ENCODE measurements at places on chromosomes 2 and 18.

GRCh38 chr2:88666576-88666975, 24.9 kb upstream of the RPIA start:
- DNase-seq, result no peak

DNA sequence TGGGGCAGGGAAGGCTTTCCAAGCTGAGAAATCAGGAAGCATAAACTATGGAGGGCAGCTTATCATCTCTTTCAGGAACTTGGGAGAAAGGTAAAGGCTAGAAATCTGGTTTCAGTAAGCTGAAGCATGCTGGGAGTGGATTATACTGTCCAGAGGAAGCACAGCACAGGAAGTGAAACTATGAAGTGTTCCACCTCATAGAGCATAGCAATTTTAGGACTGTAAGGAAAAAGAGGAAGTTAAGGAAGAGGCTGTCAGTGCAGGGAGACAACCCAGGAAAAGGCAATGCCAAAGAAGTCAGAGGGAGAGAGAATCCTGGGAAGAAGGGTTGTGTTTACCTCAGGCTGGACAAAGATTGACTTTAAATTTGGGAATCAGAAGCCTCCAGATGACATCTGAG, 51.9 kb downstream of the EFEMP1 start:
- no peak for DNase-seq

- DNase-seq, result no peak
These were observed 47.3 kb downstream of the EPB41L5 start for GRCh38 chr2:120060088-120060623.

DNA sequence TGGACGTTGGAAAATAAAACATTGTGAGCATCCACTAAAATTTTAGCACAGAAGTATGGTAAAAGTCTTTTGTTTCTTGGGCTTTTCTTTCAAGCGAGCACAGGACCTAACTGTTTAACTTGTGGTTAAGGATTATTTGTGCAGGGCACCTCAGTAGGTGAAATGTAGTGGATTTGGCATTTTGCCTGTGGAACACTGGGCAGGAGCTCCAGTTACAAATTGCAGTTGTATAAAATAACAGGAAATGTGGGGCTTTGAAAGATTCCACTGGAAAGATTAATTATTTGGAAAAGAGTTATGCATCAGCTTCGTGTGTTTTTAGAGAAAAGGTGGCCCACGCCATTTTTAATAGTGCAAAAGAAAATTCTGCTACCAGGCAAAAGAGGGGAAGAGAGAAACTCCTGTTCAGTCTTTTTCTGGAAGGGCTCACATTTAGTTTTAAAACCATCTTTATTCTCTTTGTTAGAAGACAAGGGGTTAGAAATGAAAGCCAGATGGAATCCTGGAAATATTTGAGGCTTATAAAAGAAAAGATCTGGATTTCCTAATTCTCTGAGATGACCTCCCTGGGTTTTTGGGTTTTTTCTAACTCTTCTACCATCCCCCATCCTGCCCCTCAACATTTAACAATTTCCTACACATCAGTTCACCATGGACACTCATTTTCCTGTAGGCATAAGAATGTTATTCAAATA, 144.3 kb upstream of the SERTAD2 start:
- no peak for DNase-seq

- no peak for DNase-seq
These were observed 157.1 kb downstream of the FTCDNL1 start for GRCh38 chr2:199693861-199694260.

GRCh38 chr2:215787025-215787424, 226.3 kb downstream of the MREG start:
- no peak for DNase-seq

DNA sequence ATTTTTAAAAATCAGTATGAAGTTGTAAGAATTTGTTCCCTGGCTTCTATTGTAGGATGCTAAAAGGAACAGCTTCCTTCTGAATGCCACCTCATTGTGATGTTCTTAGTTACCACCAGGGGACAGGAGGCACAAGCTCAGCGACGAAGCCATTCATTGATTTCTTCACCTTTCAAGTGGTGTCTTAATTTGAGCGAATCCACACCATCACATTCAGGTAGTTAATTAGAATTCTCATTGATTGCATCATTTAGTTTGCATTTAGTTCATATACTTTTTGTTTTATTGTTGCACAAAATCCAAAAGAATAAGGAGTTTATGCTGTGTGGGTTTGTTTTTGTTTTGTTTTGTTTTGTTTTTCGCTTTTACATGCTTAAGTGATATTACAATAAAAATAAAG, 23.1 kb downstream of the CYP27C1 start:
- DNase-seq, result no peak

DNA sequence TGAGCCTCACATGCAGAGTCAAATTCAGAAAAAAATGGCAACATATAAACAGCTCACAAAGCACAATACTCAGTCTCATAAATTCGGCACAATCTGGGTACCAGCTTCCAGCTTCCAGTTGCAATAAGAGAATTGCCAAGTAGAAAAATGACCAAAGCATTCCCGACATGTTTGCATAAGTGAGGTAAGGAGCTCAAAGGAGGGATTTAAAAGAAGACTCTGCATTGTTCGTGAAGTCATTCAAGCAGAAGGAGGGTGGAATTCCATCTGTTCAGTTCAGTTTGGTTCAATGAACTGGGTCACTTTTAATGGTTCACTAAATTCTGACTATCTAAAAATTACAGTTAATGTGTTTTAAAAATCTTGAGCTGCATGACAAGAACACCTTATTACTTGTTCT, 106.7 kb upstream of the KLHL14 start:
- no peak for DNase-seq

DNA sequence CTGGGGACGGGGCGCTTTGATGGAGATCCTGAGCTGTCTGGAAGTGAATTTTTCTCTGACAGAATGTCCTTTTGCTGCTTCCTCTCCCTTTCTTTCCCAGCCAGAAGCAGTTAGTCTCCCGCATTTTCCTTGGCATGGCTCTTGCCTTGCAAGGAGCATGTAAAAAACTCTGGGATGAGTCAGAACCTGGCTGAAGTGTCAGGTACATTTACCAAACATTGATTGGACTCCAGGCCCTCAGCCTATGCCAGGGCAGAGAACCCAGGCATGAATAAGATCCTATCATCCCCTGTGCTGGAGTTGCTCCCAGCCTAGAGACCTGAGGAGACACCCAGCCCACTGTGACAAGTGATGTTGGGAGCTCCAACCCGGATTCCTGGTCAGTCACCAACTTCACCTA, 21.6 kb downstream of the STON1 start:
- DNase-seq, result no peak

GRCh38 chr2:27303093-27304025, 4.9 kb downstream of the UCN start:
- no peak for DNase-seq

DNA sequence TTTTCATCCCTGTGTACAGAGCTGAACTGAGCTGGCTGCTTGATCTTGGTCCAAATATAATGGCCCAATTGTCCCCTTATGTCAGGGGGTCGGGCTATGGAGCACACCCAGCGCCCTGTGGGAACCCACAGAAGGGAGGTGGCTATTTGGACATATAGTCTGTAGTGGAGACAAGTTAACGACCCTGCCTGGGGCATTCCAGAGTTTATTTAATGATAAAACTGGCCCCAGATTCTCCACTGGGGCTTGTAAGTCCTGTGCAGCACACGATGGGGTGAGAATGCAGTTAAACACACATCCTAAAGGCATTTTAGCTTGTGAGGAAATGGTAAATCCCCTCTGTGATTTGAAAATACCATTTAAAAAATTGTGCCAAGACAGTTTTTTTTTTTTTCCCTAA, 72.9 kb downstream of the QPCT start:
- DNase-seq, result no peak

DNA sequence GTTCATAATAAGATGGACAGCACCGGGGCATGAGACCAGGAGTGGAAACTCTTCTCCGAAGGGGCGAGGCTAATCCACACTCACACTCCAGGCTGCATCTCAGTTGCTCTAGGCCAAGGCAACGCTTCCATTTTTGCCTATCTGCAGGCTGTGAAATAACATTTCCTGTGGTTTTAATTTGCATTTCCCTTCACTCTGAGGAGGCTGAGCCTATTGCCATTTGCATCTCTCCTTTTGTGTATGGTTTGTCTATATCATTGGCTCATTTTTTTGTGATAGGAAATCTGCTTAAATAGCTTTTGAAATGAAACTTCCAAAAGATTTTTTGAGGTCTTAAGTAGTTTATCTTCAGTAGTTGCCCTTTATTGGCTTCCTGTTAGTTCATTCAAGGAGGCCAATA, 57.6 kb downstream of the TPGS2 start:
- DNase-seq, result no peak

DNA sequence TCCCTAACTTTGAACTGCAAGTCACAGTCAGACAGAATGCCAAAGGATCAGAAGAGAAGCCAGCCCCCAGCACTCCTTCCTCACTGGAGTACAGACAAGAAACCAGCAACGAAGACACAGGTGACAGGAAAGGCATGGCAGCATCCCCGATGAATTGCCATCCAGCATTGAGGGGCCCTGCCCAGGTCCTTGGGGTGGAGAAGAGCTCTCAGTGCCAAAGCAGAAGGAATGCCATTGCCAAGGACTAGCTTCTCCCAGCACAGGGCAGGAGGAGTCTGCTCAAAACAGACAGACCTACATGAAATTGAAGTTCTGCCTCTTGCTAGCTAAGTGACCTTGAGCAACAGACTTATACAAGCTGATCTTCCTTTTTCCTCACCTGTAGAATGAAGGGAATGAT, 220.1 kb downstream of the L3MBTL4 start:
- DNase-seq, result no peak

DNA sequence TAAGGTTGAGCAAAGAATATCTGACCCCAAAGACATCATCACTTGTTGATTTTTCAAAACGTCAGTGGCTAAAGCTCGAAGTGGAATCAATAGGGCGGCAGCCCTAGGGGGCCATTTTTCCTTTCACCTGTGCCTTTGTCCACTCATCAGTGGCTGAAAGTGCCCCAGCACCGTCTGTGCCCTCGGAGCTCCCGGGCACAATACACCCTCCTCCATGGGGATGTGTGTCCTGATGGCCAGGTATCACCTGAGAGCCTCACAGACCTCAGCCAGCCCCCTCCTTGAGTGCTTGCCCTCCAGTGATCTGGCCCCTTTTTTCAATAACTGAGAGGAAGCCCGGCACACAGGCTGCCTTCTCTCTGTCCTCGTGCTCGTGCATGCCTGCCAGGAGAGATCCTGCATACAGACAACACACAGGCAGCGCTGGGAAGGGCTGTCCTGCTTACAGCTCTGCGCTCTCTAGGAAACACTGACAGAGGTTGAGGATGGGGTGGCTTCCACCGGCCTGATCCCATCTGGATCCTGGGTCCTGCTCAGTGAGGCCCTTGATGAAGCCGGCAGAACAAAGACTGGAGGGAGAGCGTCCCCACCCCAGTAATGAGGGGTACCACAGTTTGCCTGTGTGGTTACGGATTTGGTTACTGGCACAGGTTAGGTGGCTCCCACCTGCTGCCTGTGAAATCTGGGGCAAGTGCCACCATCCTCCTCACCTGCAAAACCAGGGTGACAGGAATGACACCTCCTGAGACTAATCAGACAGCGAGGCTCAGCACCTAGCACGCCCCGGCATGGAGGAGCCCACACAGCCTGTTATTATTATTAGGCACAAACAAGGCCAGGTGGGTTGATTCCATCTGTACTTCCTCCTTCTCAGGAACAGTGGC, 197.5 kb upstream of the RAB6C start:
- no peak for DNase-seq

GRCh38 chr2:4882421-4882820, 809.8 kb upstream of the SOX11 start:
- no peak for DNase-seq

- no peak for DNase-seq
These were observed 82.8 kb downstream of the LOXHD1 start for GRCh38 chr18:46574000-46574742.

DNA sequence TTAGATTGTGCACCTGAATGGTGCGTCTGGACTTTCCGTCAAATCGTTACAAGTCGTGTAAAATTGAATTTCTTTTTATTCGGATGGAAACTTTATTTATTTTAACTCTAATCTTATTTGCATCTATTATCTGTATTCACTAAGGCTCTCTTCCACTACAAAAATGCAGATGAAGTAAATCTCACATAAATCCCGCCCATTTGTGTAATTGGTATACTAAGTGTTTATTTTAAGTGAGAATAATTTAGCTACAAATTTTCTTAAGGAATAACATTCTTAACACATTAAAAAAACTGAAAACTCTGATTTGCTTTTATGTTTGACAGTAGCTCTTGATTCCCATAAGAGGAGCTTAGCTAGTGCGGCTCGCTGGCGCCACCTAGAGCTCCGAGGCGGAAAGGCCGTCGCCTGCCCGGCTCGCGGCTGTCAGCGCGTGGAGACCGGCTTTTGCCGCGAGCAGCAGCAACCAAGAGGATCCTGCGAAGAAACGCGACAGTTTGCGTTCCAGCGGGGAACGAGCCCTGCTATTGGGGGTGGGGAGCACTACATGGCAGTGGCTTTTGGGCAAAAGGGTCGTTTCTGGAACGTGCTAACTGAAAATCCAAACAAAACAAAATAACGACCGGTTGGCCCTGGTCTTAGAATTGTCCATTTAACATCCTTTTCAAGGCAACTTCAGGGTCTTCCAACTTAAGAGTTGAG, 6.7 kb downstream of the SP9 start:
- peak; percentile 59 for DNase-seq

DNA sequence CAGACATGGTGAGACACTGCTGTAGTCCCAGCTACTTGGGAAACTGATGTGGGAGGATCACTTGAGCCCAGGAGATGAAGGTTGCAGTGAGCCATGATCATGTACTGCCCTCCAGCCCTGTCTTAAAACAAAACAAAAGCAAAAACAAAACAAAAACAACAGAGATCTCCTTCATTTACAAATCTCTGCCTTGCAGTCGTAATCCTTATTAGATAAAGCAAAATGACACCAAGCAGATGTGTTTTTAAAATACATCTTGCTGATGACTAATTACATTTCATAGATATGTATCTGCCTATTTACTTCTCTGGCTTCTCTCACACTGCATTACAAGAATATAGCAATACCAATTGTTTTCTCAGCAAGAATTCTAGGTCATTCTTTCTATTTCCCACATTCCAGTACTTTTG, 22.8 kb downstream of the NFE2L2 start:
- no peak for DNase-seq
